ENCODE measurements at places on chromosomes 3 and 15.

GRCh38 chr3:11638495-11639358, 5.0 kb downstream of the VGLL4 start:
- no peak for DNase-seq

GRCh38 chr3:79490165-79491028, 277.4 kb downstream of the ROBO1 start:
- DNase-seq, result no peak

DNA sequence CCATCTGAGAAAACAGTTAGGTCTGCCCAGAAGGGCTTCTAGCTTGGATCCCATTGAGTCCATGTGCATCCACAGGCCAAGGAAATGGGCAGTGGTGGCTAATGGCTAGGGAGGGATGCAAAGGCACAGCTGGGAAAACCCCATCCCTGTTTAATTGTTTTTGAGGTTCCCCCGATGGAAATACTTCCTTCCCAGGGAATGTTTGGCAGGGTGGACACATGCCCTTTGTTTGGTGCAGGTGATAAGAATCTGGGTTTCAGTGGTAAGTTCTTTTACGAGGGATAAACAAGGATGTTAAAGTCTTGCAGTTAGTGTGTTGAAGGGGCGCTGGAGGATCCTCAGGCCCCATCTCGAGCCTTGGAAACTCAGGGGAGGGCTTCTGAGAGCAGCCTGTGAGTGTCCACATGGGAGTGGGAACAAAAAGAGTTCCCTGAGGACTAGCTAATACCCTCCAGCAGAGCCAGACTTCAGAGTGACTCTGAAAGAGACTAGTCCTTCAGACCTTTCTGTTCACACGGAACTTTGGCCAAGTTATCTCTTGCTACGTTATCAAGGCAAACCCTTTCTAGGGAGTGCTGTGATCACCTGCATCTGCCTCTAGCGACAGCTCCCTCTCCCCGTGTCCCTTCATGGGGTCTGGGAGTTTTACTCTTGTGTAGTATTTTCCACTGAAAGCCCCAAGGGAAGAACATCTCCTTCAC, 17.4 kb downstream of the PTPRG start:
- DNase-seq, result no peak

DNA sequence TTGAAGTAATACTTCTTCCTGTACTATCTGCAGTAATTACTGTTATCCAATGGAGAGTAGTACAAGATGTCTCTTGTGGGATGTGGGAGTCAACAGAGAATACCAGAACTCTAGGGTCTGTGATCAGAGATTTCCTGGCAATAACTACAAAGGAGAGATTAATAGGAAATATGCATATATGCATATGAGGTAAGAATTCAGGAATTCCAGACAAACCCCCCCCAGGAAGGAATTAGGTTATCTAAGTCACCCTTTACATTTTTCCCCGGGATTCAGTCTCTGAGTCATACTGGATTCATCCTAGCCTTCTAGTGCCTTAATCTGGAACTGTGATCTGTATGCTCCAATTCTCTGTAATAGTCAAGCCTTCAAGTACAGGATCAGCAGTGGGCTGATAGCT, 49.4 kb downstream of the GTF2E1 start:
- no peak for DNase-seq

GRCh38 chr15:25766417-25766816, 96.7 kb downstream of the ATP10A start:
- DNase-seq, result no peak
